ENCODE measurements at places on chromosomes 11 and 22.

- no peak for DNase-seq
Measured at GRCh38 chr11:124115782-124116616, 749 bp downstream of the VWA5A start.

- DNase-seq: no peak
Measured at GRCh38 chr11:64604458-64605243, 13.6 kb downstream of the SLC22A12 start.

DNA sequence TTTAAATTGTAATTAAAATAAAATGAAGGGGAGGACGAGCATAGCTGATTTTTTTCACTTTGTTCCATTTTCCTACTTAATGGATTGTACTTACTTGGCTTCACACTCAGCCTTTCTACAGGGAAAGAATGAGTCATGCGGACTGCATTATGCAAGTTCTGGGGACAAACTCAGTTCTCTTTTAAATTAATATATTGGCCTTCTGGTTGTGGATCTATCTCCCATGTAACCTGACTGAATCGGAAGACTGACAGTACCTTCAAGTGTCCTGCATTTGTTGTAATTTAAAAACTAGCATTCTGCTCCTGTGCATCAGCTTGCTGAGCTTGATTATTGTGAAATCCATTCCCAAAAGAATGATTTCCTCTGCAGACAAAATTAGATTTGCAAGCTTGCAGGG is 12.2 kb downstream of the OR8D1 start:
- no peak for DNase-seq

DNA sequence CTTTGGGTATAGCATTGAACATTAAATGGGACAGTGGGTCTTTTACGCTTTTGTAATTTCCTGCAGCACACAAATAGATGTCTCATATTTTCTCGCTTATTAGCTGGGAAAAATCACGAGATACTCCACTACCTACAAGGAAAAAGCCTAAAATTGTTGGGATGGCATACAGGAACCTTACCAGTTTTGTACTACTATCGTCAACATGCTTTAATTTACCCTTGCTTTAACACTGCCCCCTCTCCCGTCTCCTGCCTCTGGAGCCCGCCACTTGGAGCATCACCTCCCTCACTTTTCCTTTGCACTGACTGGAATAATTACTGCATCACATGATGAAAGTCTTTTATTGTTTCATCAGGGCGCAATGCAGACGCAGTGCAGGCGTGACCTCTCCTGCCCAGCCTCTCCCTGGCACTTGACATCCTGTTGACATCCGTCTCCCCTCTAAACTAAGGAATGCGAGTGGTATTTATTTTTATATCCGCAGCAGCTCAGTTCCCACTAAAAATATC is 1.0 kb upstream of the FNBP4 start:
- no peak for DNase-seq

DNA sequence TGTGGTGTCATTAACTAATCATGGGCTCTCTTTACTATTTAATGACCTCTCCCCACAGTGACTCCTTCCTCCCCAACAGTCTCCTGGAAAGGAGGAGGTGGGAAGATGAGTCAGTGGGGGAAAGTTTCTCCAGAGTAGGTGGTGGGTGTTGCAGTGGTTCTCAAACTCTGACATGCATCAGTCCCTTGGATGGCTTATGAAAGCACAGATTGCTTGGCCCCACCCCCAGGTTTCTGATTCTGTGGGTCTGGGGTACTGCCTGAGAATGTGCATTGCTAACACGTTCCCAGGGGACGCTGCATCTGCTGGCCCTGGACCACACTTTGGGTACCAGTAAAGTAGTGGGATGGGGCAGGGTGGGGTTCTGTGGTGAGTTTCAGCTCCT is 9.8 kb downstream of the CD82 start:
- no peak for DNase-seq

DNA sequence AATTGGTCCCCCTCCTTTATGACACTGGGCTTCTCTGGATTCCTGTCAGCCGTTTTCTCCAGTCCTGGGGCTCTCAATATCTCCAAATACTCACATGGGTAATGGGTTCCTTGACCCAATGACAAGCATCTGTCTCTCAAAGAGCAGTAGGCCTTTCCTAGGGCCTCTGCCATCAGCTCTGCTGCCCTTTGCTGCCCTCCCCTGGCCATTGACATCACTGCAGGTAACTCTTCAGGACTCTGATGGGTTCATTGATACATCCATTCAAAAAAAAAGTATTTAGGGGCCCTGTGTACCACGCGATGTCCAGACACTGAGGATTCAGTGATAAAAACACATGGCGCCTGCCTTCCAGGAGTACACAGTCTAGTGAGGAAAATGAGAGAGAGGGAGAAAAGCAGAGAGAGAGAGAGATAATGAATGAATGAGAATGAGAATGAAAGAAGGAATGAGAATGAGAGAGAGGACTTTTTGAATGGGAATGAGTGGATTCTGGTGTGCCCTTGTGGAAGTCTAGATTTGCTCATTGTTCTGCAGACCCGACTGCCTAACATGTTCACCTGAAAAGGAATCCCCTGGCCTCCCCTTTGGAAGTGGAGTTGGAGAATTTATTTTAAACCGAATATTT is 42.6 kb upstream of the OLFML1 start:
- no peak for DNase-seq

DNA sequence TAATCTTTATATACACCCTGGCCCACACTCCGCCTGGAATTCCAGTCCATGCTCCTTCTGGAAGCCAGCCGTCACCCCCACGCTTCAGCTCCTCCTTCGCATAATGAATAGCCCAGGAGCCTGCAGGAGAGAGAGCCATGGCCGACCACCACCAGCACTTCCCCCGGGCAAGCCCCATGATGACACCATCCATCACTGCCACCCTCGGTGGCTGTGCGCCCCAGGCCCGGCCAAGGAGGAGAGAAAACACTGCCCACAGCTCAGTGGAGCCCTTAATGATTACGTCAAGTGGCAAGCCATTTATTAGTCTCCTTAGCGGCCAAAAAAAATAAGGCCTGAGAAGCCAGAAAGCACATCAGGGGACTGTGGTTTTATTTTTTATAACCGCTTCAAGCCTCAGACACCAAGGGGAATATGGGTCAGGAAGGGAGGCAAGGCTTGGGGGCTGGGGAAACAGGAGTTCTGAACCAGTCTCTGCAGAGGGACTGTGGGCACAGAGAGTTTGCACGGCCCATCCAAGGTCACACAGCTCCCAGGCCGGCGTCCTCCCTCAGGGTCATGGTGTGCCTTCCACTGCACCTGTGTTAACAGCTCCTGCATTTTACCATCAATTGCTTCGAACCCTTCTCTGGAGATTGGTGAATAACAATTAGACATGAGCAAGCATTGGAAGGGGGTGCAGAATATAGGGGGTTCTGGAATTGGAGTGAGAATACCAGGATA is 134.3 kb downstream of the MN1 start:
- DNase-seq: no peak

GRCh38 chr11:61654397-61654829 is 25.8 kb upstream of the DAGLA start:
- no peak for DNase-seq

DNA sequence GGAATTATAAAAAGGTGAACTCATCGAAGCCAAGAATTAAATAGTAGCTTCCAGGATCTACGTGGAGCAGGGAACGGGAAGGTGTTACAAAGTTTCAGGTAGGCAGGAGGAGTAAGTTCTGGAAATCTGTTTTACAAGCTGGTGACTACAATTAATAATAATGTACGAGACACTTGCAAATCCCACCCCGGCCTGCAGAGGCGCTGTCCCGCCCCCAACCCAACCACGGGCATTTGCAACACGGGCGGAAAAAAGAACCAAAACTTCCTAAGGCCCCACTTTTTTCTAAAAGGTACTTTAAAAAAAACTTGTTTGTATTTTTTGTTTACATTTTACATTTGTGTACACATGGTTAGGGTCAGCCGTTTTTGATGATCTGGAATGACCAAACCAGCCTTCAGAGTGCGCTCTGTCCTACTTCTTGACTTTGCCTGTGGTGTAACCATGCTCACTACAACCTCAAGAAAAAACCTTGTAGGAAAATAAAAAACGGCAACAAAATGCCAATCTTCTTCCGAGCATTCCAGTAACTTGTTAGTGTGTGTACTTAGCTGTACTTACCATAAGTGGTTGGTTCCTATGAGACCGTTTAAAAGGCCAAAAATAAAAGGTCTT is 449.6 kb upstream of the B3GAT1 start:
- no peak for DNase-seq

GRCh38 chr11:14119357-14119756 is 156.8 kb downstream of the SPON1 start:
- DNase-seq: no peak

- DNase-seq: no peak
Measured at GRCh38 chr11:93570759-93571413, 27.7 kb upstream of the SMCO4 start.

GRCh38 chr11:133830931-133831907 is 14.1 kb downstream of the SPATA19 start:
- no peak for DNase-seq

DNA sequence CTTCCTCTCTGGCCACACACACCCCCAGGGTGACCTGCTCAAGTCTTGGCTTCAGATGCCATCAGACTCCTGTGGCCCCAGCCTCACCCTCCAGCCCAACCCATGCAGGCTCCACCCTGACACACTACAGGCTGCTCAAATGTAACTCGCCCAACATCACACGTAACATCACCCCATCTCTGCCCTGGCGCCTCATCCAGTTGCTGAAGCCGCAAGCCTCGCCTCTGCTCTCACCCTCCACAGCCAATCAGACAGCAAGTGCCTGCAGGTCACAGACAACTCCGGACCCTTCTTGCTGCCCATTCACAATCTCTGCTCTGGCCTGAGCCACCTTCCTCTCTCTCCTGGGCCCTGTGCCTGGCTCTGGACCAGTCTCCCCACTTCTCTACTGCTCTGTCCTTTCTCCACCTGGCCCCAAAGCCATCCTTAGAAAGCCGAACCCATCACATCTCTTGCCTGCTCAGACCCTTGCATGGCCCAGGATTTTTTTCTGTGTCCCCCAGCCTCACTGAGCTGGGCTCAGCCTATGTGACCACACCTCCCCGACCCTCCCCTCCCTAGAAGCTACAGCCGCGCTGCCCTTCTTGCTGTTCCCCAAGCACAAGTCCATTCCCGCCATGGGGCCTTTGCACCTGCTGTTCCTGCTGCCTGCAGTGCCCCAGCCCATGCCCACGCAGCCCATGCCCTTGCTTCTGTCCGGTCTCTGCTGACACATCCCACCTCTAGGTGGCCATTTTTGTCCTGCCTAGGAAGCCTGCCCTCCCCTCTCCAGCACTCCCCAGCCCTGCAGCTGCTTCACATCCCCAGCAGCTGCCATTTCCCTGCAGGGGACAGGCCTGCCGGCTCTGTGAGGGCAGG is 333.9 kb downstream of the CTTN start:
- no peak for DNase-seq

DNA sequence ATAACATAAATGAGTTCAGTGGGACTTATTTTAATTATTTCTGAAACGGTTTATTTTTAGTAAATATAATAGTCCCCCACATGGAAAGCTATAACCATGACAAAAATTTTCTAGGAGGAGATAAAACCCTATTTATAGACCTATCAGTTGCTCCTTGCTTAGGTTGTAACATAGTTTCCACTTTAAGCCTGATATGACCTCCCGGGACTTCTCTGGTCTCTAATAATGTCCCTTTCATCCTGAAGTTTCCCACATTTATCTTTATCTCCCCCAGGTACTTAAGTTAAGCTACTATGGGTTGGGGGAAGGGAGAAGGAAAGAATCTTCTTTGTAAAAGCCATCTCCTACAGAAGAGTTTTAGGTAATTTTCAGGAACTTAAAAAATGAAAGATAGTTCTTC is 117.7 kb downstream of the RBFOX2 start:
- no peak for DNase-seq

DNA sequence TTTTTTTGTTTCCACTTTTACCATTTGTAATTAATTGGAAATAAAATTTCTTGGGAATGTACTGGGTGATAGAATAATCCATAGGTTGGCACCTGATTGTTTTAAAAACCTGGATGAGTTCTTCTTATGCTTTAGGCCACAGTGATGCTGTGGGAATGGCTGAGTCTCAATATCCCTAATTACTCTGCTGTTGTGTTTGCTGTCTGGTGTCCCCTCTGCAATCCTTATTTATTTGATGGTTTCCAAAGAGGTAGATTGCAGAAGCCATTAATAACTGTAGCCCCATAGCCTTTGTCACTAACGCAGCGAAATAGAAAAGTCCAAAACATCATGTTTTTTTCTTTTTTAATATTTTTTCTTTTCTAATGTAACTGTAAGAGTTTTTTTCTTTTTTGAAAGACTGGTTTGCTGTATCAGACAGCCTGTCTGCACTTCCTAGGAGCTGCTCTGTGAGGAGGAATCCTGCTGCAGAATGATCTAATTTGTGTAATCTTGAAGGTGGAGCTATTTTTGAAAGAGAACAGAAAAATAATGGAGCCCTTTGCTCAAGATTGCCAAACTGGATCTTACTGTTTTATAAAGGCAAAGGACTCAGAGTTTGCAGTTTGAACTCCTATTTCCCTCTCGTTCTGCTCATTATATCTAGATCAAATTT is 14.9 kb downstream of the PACS1 start:
- no peak for DNase-seq

DNA sequence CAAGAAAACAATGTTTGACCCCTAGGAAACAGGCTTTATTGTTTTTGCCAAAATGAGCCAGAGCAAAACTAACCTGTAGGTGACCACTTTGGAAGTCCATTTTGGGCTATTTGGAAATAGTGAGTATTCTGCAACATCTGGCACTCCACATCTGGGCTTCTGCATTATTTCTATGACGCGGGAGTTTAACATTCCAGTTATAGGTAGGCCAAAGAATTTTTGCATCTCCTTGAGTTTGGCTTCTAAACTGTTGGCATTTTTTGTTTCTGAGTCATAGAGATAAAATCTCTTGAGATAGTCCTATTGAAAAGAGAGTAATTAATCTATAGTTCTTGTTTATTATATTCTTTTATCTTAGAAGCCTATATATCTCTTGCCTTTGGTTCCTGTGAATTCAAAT is 2.9 kb downstream of the MMP7 start:
- no peak for DNase-seq

GRCh38 chr11:100963375-100963774 is 166.2 kb downstream of the PGR start:
- no peak for DNase-seq

DNA sequence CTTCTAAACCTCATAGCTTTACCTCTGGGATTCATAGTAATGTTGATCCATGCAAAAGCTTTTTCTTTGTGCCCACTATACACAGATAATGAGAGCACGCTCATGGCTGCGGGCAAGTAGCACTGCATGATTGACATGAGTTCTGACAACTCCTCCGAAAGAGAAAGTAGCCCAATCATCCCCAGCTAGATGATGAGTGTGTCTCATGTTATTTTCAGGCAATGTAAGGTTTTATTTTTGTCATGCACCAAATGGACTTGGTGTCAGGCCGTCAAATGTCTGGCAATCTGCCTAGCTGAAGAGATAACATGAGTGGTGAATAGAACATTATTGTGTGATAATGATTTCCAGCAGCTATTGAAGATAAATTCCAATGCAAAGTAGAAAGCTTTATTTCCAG is 662.6 kb downstream of the NTM start:
- no peak for DNase-seq

DNA sequence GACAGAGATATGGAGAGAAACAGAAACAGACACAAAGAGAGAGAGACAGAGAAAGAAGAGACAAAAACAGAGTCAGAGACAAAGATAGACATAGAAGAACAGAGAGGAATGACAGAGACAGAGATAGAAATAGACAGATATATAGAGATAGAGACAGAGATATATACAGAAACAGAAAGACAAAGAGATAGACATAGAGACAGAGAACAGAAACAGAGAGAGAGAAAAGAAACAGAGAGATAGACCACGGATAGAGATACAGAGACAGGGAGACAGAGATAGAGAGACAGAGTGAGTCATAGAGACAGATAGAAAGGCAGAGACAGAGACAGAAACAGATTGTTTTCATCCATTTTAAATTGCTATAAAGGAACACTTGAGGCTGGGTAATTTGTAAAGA is 12.3 kb upstream of the MPEG1 start:
- no peak for DNase-seq

- no peak for DNase-seq
Measured at GRCh38 chr22:46030231-46030880, 53.4 kb upstream of the WNT7B start.

Data from esophagus squamous epithelium (tissue), 5 donors.